ENCODE measurements at places on chromosomes 12 and 14.

DNA sequence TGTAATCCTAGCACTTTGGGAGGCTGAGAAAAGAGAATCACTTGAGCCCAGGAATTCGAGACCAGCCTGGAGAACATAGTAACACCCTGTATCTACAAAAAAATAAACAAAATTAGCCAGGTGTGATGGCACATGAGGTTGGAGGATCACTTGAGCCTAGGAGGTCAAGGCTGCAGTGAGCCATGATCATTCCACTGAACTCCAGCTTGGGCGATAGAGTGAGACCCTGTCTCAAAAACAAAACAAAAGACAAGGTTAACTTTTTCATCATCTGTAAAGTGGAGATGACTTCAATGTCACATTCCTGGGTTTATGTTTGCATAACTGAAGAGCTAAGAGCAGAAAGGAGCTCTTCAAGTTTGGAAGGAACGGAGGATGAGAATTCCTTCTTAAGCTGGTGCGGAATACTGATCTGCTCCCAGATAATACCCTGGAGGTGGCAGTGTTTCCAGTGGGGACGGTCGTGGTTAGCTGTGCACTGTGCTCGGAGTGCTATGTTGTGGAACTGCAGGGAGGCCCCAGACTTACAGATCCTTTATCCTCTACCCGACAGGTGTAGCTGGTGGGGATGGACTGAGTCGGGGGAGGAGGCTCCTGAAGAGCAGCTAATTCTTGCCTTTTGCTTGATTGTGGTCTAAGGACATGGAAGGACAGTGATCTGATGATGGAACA, 22.5 kb upstream of the BICD1 start:
- DNase-seq: no peak

GRCh38 chr14:95182379-95182778, 25.1 kb upstream of the DICER1 start:
- DNase-seq: no peak

GRCh38 chr12:52141306-52141705, 50.5 kb downstream of the KRT80 start:
- DNase-seq: no peak

GRCh38 chr12:119942386-119942785, 46.6 kb upstream of the BICDL1 start:
- no peak for DNase-seq

DNA sequence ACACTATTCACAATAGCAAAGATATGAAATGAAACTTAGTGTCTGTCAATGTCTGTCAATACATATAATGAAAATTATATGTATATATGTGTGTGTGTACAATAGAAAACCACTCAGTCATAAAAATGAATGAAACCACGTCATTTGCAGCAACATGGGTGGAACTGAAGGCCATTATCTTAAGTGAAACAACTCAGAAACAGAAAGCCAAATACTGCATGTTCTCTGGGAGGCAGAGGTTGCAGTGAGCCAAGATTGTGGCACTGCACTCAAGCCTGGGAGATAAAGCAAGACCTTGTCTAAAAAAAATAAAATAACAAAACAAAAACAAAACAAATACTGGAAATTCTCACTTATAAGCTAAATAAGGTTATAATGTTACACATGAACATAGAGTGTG, 16.7 kb upstream of the E2F7 start:
- DNase-seq: no peak

DNA sequence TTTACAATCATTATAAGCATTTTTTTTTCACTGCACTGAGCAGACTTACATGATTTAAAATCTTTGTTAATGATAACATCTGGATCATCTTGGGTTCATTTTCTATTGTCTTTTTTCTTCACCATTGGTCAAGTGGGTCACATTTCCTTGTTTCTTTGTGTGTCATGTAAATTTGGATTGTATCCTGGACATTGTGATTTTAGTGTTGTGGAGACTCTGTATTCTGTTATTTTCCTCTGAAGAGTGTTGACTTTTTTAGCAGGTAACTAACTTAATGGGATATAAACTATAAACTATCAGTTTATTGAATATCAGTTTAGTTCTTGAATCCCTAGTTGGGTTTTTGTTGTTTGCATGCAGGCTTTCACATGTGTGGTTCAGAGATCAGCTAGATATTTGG, 4.0 kb upstream of the UNC79 start:
- DNase-seq: no peak

DNA sequence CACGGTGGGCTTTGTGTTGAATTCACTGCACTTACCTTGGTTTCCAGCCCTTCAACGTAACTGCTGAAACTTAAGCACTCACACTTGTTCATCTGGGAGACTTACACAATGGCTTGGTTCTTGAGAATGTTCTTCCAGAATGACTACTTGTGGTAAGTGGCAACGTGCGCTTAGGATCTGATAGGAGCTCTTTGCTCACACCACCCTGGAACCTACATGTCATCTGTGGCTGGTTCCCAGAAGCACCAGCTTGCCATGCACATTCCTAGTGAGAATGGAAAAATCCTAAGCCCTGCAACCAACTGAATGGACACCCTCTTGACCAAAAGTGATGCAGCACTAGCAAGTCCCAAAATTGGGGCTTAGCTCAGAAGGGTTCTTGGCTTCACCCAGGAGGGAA, 59.0 kb upstream of the FAM181A start:
- no peak for DNase-seq

GRCh38 chr14:92783813-92784431, 10.2 kb upstream of the GOLGA5 start:
- DNase-seq: no peak

- no peak for DNase-seq
These were observed 190.8 kb downstream of the ADAMTS20 start for GRCh38 chr12:43361031-43361710.

GRCh38 chr14:95302667-95303506, 16.8 kb downstream of the CLMN start:
- DNase-seq: no peak

GRCh38 chr12:52070185-52070925, 577 bp downstream of the ATG101 start:
- no peak for DNase-seq

- DNase-seq: no peak
These were observed 478.0 kb downstream of the RMST start for GRCh38 chr12:97940629-97941028.

GRCh38 chr14:101184104-101184455, 280.6 kb upstream of the RTL1 start:
- DNase-seq: no peak

DNA sequence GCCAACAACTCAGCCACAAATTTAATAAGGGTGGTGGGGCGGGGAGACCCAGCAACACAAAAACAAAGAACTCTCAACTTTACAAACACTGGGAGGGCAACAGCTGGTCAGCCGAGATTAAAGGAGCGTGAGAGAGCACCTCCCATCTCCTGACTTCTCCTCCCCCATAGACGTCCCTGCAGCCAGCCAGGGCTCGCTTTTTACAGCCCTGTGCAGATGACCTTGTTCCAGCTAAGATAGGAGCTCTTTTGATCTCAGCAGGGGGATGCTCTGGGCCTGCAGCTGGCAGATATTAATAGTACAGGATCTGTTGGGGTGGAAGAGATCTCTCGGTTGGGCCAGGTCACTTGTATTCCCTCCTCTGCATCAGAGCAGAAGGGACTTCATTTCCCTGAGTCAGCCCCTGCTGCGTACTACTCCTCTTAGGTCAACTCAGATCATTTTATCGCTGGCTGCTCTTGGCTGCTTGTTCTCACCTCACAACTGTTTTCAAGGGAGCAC, 475.8 kb downstream of the RAD51B start:
- DNase-seq: no peak

GRCh38 chr12:26713885-26714383, 119.1 kb downstream of the ITPR2 start:
- DNase-seq: no peak

- DNase-seq: no peak
These were observed 86.6 kb upstream of the FRMD6 start for GRCh38 chr14:51564986-51565604.

- DNase-seq: no peak
These were observed 50.3 kb downstream of the BMAL2 start for GRCh38 chr12:27382924-27383323.

DNA sequence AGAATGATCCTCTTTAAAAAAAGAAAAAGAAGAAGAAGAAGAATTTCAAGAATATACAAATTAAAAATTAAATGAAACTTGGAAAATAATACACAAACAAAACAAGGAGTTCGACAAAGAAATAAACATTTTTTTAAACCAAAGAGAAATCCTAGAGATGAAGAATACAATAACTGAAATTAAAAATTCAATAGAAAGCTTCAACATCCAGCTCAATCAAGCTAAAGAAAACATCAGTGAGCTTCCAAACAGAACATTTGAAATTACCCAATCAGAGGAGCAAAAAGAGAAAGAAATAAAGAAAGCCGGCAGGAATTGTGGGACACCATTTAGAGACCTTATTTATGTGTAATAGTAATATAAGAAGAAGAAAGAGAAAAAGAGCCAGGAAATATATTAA, 37.2 kb upstream of the RHOJ start:
- no peak for DNase-seq

- no peak for DNase-seq
These were observed 183.5 kb downstream of the ADGRD1 start for GRCh38 chr12:131137009-131137835.

DNA sequence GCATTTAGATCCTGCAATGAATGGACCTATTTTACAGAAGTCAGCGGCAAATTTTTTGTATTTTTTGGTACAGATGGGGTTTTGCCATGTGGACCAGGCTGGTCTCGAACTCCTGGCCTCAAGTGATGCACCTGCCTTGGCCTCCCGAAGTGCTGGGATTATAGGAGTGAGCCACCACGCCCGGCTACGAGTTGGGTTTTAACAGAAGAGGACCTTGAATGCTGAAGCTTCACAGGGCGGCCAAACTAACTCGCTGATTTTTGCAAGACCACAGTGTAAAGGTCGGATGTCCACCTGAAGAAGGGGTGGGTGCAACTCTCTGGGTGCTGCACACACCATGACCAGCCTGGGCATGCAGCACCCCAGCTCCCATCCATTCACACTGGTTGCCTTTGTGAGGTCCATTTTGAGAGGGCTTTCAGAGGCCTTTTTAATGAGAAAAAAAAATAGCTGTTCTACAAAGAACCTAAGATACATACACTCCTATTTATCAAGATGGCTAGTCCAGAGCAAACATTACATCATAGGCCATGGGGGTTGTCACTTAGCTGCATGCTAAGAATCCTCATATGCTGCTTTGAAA, 21.6 kb upstream of the CDK2AP1 start:
- DNase-seq: no peak

DNA sequence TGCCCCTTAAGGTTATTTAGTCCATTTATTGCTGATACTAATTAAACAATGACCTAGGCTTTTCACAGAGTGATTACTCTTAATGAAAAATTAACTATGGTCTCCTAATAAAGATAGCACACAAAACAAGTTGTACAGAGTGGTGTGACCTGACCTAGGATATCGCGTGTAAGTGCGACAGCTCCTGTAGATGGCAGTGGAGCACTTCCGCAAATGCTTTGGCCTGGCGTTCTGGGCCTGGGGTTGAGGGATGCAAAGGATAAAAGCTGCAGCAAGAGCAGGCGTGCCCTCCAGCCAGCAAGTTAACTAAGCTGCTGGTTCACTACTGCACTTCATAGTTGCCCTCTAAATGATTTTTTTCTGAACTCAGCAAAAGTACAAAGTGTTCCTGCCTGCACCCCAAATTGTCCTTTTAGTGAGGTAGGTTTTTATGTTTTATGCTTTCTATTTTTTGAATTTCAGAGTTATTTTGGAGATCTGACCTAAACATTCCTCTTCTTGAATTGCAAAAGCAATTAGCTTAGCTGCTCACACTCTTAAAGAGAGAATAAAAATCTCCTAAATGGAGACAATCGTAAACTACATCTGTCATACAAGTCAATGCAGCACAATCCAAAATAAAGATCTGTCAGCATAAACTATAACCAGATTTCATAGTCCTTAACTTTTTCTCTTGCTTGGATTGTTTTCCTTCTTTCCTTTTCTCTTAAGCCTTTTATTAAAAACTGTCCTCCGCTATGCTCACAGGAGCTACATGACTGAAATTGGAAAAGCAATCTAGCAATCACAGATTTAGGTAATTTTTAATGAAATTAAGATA, 379.6 kb downstream of the LRIG3 start:
- DNase-seq: no peak

GRCh38 chr12:15963271-15963670, 52.1 kb downstream of the DERA start:
- DNase-seq: no peak

GRCh38 chr12:47907851-47908454, 3.2 kb upstream of the VDR start:
- DNase-seq: no peak

DNA sequence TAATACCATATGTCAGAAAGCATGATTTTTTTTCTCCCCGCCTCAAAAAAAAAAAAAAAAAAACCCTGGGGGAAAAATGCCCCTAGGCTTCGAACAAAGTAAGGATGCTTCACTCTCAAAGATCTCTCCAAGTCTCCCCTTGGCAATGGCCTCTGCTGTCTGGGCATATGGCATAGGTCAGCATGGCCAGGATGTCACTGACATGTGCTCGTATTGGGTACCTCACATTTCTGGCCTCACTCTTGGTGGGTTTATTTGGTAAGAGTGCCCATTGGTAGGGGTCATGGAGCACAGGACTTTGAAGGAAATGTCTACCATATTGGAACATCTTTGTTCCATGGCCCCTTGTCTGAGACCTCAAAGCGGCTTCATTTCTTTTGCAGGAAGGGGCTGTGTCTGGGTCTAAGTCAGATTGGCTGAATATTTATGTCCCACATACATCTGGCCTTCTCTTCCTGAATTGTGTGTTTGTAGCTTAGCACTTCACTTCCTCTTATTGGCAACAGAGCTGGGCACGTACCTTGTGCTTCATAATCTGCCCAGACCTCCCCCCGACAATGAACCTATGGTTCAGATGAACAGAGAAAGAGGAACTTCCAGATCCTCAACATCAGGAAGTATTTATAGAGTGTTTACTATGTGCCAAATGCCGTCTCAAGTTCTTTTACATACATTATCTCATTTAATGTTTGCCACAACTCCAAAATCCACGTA, 36.3 kb upstream of the OAS1 start:
- no peak for DNase-seq

GRCh38 chr14:65287264-65288131, 125.0 kb upstream of the FUT8 start:
- DNase-seq: peak; percentile 14

DNA sequence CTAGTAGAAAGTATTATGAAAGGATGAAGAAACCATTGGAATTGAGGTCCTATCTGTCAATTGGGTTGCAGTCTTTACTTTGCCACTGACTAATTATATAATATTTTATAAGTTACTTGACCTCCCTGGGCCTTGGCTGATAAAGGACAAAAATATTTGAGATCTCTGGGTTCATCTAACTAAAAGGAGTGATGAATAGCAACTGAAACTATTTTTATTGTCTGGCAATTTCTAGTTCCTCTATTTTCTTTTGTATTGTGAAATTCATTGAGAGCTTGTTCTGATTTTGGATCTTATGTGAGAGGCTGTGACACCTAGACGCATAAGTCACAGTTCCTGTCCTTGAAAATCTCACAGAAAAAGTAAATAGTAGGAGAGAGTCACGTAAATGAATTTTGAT, 415.7 kb upstream of the ATP2B1 start:
- no peak for DNase-seq

DNA sequence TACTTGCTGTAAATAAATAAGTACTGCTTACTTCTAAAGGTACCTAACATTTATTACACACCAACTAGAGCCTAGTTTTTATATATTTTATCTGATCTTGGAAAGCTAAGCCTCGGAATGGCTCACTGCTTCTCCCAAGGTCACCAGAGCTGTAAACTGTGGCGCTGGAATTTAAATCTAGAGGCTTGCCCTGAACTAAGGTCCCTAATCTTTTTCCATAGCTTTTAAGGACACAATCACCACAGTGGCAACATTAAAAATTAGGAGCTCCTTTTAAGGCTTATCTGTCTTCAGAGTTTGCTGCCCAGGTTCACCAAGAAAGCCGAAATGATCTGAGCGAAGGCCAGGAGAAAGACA, 670 bp downstream of the CCNB1IP1 start:
- no peak for DNase-seq

- DNase-seq: no peak
These were observed 47.6 kb downstream of the NINJ2 start for GRCh38 chr12:615620-616019.

Measured in stimulated activated CD4-positive, alpha-beta T cell treated with anti-CD3 and anti-CD28 coated beads, Interleukin-1b, Interleukin-23, amount 100 ng/mL, for 1 hour (primary cell).